ENCODE measurements at places on chromosomes 4 and X.

DNA sequence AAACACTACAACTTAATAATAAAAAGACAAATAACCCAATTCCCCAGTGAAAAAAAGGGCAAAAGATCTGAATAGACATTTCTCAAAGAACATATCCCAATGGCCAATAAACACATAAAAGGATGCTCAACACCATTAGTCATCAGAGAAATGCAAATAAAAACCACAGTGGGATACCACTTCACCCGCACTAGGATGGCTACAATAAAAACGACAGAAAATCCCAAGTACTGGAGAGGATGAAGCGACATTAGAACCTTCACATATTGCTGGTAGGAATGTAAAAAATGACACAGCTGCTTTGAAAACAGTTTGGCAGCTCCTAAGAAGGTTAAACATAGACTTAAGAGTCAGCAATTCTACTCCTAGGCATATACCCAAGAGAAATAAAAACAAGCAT is 140.6 kb upstream of the ARX start:
- no peak for DNase-seq

DNA sequence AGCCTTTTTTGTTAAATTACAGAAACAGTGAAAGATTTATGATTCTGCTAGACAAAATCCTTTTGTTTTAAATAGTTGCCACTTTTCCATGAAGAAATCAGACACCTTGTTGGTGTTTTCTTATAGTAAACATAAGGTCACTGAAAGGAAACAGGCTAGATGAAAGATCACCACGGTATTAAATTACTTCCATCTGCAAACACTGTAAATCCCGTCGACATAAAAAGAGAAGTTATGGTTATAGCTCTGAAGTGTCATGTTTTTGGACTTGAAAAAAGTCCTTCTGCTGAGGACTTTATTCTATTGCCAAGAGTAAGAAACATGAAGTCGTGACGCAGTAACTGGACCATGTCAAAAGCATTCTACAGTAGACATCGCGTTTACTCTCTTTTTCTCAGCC is 567.6 kb upstream of the SLIT2 start:
- no peak for DNase-seq

- no peak for DNase-seq
Observed at GRCh38 chr4:177301126-177301639, 8.5 kb upstream of the NEIL3 start.

DNA sequence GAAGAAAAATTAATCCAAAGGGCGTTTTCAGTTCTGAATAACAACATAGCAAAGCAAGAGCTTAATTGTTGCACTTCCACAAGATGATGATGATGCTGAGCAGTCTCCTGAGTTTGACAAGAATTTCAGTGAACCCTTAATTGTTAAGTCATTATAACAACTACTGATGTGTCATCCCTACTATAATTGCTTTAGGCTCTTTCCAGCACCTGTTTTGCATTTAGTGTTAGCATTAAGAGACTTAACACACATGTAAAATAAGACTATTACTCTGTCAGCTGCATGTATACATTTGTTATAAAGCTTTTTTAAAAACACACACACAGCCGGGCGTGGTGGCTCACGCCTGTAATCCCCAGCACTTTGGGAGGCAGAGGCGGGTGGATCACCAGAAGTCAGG is 37.9 kb upstream of the GALNT7 start:
- no peak for DNase-seq

DNA sequence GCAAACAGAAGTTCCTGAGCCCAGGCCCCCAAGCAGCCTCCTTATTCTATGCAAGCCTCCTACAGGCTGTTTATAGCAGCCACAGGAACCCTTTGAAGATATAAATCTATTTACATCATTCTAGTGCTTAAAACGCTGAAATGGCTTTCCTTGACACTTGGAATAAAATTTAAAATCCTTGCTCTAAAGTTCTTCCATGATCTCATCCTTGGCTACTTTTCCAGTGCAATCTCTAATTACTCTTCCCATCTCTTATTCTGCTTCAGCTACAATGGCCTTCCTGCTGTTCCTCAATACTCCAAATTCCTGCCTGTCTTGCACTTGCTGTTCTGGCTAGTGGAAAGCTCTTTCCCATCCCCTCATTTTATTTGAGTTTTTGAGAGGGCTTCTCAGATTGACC is 634.2 kb upstream of the NR3C2 start:
- DNase-seq = no peak

DNA sequence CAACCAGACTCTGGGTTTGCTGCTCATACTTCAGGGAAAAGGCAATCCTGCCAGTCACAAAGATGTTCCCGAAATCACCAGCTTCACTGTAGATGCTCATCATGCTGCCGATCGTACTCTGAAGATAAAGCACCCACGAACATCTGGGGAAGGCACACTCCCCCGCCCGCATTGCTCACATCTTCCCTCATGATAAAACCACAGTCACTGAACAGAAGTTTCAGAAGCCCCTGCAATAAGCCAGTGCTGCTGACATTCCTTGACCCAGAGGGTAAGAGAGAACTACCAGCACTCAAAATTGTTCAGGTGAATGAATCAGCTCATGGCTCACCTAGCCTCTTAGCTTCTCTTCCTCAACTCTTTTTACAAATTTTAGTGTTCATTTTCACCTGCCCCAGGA is 43.1 kb downstream of the SRPX2 start:
- DNase-seq = no peak

DNA sequence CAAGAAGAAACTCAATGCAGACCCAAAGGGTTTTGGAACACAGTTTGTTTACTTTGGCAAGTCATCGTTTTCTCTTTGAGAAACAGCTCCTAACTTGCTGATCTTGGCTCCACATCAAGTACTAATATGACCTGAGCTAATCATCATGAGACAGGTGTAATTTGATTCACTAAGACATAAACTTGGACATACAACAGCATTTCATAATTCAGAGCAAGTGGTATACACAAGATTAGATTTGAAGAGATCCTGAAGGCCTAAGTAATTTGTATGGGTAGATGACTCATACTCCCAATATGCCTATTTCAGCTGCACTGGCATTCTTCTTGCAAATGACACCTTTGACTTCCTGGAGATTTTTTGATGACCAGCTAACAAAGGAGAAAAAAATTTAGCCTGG is 1521.7 kb downstream of the RPA4 start:
- peak; percentile 9 for DNase-seq

- no peak for DNase-seq
Observed at GRCh38 chr4:38223306-38223705, 263.1 kb downstream of the PTTG2 start.

- peak; percentile 64 for DNase-seq
Observed at GRCh38 chrX:12973561-12974304, 1.2 kb upstream of the TMSB4X start.

GRCh38 chr4:16672421-16672820 is 226.0 kb downstream of the LDB2 start:
- DNase-seq = no peak

DNA sequence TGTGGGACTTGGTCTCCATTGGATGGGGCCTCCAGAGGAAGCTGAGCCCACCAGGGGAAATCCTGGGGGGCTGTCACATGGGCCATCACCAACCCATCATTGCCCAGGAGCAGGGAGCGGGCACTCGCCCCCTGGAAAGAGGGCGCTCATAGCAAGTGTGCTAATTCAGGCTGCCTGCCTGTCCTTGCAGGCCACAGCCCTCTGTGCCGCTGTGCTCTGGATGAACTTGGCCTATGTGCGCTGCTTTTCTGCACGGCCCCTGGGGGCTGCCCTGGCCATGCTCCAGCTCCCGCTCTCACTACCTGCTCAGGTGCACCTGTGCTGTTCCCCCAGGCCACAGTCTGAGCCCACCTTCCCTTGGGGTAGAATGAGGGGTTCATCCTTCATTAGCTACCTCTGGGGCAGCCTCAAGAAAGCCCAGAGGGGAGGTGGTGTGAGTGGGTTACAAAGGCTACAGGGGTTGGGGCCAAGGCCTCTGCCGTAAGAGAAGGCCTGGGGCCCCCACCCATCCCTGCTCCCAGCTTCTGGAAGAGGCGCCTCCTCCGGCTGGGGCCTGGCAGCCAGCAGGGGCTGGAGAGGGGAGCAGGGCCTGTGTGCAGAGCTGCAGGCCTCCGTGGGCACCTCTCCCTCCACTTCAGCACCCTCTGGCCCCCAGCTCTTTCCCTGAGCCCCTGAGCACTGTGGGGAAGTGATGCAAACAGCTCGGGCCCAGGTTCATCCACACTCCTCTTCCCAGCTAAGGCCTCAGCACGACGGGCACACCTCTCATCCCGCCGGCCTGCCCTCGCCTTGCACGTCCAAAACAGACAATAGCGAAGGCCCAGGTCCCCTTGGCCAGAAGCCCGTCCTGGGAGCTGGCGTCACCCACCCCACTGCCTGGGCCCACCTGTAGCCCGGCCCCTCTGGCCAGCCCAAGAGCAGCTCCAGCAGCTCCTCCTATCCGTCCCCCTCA is 8.9 kb downstream of the CFAP99 start:
- no peak for DNase-seq

DNA sequence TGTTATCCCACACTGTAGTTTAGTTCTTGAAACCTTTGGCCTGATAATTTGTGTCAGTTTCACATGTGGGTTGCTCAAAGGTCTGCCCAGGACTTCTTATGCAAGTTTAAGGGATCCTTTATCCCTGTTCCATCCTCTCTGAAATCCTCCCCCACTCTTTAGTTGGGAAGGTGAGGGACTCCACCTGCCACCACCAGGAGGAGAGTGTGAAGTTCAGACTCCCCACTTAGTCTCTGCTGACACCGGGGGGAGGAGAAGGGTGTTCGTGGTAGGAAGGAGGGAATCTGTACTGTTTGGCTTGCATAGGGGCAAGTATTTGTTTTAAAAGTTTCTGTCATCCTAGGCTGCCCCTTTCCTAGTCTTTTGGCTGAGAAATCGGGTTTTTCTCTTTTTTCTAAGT is 211.8 kb downstream of the PPP4R3C start:
- DNase-seq = no peak

DNA sequence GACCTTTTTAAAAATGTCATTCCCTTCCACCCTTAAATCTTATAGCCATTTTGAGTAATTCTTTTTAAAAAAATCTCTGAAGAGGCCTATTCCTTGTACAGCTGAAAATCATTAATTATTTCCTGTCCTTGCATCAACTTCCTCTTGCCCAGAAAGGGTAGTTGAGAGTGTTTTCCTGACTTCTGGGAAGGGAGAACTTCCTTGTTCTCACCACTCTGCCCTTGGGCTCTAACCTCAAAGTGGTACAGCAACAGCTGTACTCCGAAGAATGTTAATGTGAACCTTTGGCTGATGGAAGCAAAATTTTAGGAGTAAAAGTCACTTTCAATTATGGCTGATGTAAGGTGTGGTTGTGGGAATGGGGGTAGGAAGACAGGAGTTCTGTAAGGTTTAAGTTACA is 15.1 kb upstream of the FABP2 start:
- no peak for DNase-seq

GRCh38 chr4:96039803-96040436 is 200.0 kb downstream of the PDHA2 start:
- DNase-seq = no peak

DNA sequence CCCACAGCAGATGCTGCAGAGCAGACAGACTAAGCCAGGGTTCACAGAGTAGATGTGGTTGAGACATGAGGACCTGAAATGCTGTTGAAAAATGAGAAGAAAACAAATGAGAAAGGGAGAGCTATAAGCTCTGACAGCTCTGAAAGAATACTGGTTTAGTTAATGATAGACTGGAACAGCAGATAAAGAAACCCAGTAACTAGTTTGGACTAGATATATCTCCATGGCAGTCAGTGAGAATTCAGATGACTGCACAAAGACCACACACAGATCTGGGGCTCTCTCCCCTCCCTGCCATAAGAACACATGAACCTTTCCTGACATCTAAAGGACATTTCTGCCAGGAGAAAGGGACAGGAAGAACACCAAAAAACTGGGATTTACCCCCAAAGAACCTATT is 8.2 kb downstream of the NAA11 start:
- DNase-seq = no peak

- DNase-seq = no peak
Observed at GRCh38 chrX:11733614-11734013, 24.4 kb upstream of the MSL3 start.

GRCh38 chr4:148676344-148676743 is 234.1 kb upstream of the NR3C2 start:
- DNase-seq = no peak

GRCh38 chr4:45475548-45475947 is 648.3 kb downstream of the GABRG1 start:
- no peak for DNase-seq

GRCh38 chr4:88859191-88859812 is 161.7 kb upstream of the NAP1L5 start:
- no peak for DNase-seq

GRCh38 chrX:143472347-143472938 is 44.8 kb downstream of the SPANXN3 start:
- no peak for DNase-seq

- no peak for DNase-seq
Observed at GRCh38 chrX:53013291-53013690, 35.3 kb upstream of the GPR173 start.

GRCh38 chrX:47311932-47312774 is 58.2 kb upstream of the ZNF157 start:
- DNase-seq = peak; percentile 26

GRCh38 chrX:150546711-150547153 is 21.7 kb upstream of the MTM1 start:
- DNase-seq = no peak

GRCh38 chr4:55284331-55284730 is 61.7 kb upstream of the SRD5A3 start:
- no peak for DNase-seq

- DNase-seq = no peak
Observed at GRCh38 chr4:109547394-109547793, 12.7 kb upstream of the MCUB start.

DNA sequence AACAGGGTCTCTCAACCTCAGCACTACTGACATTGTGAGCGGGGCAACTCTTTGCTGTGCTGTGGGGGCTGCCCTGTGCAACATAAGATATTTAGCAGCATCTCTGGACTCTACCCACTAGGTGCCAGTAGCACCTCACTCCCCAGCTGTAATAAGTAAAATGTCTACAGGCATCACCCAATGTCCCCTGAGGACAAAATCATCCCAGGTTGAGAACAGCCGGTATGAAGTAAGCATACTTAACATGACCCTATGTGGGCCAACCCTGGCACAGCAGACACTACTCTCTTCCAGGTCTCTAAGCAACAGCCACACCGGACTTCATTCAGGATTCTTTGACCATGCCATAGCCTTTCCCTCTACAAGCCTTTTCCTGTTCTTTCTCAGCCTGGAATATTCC is 10.5 kb upstream of the MGST2 start:
- DNase-seq = peak; percentile 73

GRCh38 chrX:103404231-103405008 is 28.1 kb downstream of the BEX3 start:
- DNase-seq = no peak

GRCh38 chr4:70533791-70534190 is 15.4 kb downstream of the AMTN start:
- no peak for DNase-seq
